RPMI8226 (cell line): ENCODE measurements at places on chromosomes 1 and 21.

DNA sequence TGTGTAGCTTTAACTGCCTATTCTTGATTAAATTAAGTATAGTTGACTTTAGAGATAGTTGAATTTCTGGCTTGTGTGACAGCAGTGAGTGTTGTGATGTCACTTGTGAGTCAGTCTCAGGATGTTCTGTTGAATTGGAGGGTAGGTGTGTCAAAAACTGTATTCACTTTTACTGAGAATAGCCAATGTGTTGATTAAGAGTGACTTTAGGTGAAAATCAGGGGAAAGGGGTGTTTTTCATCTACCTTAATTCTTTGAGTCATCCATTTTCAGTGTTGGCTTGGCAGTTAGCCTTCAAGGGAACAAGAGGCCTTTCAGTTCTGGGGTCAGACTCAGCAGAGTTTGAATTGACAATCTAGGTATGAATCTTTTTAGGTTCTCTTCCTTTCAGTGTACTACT, 75.9 kb downstream of the CDC14A start:
- no peak for DNase-seq

DNA sequence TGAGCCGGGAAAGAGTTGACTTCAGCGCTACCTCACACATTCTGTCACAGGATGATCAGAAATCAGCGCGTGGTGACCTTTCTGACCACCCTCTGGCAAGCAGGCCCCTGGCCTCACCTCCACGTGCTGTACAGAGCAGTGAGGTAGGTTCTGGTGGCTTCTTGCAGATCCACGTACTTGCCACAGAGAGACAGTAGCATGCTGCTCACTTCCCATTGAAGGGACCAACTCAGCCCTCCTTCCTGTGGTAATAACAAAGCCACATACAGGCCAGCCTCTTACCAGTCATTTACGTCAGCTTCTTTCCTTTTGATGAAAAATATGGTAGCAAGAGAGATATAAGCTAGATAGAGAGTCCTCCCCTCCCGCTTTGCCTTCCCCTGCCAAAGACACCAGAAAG, 200.7 kb downstream of the CHRM3 start:
- no peak for DNase-seq

DNA sequence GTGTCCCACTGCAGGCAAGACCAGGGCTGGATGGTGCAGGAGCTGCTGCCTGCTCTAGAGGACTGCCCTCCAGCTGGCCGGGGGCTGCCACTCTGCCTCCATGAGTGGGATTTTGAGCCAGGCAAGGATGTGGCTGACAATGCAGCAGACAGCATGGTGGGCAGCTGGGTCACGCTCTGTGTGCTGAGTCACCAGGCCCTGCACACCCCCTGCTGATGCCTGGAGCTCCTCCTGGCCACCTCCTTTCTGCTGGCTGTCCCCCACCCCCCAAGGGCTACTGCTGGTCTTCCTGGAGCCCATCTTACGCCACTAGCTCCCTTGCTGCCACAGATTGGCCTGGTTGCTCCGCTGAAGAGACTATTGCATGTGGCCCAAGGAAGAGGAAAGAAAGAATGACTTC, 3.9 kb upstream of the ZSCAN20 start:
- DNase-seq, result no peak

GRCh38 chr1:109290137-109290536, 7.2 kb upstream of the PSRC1 start:
- no peak for DNase-seq

GRCh38 chr1:60864722-60865121, 217.6 kb upstream of the NFIA start:
- DNase-seq, result no peak
